HFFc6 (cell line): ENCODE measurements at places on chromosomes 5 and 9. TPM values are rescaled to one million over a fixed set of nuclear protein-coding genes. Genes with fewer than 3 reads are reported as not detected.

CTNNAL1 gene
- total RNA-seq = 87.7 and 107 TPM in 2 replicates

GRCh38 chr5:150114773-150115408 is 28.5 kb upstream of the CSF1R start:
- H3K27me3 ChIP-seq = peaks cover 20% of the 10 kb centered on the region
- H3K4me3 ChIP-seq = no peak overlapping the region
- no peak overlapping the region for H3K27ac ChIP-seq

- no peak for DNase-seq
- H3K27ac ChIP-seq = no peak overlapping the region
- H3K36me3 ChIP-seq = no peaks in the 10 kb centered on the region
- peaks cover 3% of the 10 kb centered on the region for H3K27me3 ChIP-seq
- no peak overlapping the region for H3K4me3 ChIP-seq
Observed at GRCh38 chr9:71821405-71821804, 53.1 kb upstream of the CEMIP2 start.

FOXD1 gene
- 40.0 to 50.9 TPM (median 45.7 TPM) in 3 replicates for total RNA-seq

HRH2 gene
- not detected in 3 replicates for total RNA-seq

- H3K27ac ChIP-seq = no peak overlapping the region
- DNase-seq = no peak
- no peaks in the 10 kb centered on the region for H3K4me1 ChIP-seq
- H3K4me3 ChIP-seq = no peak overlapping the region
Observed at GRCh38 chr5:2658447-2658846, 93.0 kb downstream of the IRX2 start.

DNA sequence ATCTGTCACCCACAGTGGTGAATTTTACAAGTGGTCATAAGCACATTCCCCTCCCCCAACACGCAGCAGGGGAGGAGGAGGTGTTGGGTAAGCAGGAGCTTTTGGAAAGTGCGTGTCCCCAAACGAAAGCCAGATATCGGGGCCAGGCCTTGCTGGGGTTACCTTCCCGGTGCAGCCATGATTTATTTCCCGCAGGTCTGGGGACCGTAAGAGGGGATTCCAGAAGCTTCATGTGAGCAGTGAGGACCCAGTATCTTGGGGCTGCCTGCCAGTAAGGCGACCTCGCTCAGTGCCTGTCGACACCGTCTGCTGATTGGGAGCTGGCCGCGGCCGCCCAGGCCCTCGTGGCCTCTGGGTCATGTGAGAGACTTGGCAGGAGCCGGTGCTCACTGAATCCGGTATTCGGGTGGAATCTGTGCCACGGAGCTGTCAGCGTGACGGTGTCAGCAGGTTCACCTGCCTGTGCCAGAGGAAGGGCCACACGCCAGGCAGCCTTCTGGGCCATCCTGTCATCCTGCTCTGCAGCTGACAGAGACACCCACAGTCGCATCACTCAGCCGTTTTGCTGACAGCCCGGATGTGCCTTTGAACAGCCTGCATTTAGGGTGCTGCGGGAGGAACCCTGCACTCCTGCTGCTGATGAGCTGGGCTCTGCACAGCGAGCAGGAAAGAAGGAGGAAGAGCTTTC is 37.3 kb downstream of the SEC61B start:
- peak; percentile 4 for DNase-seq
- peak overlapping the region; percentile 5; the same call in 1 of the 2 replicates for H3K27ac ChIP-seq
- no peaks in the 10 kb centered on the region for H3K36me3 ChIP-seq
- peak overlapping the region; percentile 38; the same call in 1 of the 2 replicates for H3K4me3 ChIP-seq

LOX gene
- total RNA-seq = 950 to 1,151 TPM (median 974 TPM) in 3 replicates

- H3K4me3 ChIP-seq = peak overlapping the region; percentile 42
- peaks cover 47% of the 10 kb centered on the region for H3K4me1 ChIP-seq
- DNase-seq = peak; percentile 78
- H3K27me3 ChIP-seq = no peaks in the 10 kb centered on the region
Observed at GRCh38 chr5:39775086-39775796, 350.5 kb upstream of the DAB2 start.

DNA sequence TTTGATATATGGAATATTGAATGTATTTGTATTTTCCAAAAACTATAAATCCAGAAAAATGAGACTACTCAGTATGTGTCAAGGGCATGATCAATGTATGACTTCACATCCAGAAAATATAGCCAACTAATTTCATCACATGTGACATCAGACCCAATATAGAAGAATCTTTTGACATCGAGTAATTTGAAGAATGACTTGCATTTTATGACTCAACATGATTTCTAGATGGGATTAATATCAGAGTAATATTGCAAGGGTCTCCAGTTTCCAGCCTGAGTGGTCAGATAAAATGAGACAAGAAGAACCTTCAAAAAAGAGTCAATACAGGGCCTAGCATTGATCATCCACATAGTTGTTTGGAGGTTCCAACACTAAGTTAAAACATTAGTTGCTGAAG is 467.5 kb upstream of the PAPPA start:
- peaks cover 10% of the 10 kb centered on the region; the same call in 1 of the 2 replicates for H3K36me3 ChIP-seq
- H3K4me3 ChIP-seq = no peak overlapping the region
- H3K27me3 ChIP-seq = no peaks in the 10 kb centered on the region; the same call in 1 of the 2 replicates
- H3K27ac ChIP-seq = no peak overlapping the region

DDX31 gene
- total RNA-seq = 13.7 to 16.2 TPM (median 14.9 TPM) in 3 replicates

DNA sequence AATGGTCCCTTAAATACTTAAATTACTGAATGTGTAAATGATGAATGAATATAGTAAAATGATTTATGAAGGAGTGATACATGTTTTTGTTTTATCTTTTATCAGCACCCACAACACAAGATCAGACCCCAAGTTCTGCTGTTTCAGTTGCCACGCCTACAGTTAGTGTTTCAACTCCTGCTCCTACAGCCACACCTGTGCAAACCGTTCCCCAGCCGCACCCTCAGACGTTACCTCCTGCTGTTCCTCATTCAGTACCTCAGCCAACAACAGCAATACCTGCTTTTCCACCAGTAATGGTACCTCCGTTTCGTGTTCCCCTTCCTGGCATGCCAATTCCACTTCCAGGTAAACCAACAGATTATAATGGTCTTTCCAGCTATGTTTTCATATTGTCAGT is 16.3 kb downstream of the TCERG1 start:
- H3K4me3 ChIP-seq = no peak overlapping the region
- no peak for DNase-seq
- peaks cover 62% of the 10 kb centered on the region for H3K4me1 ChIP-seq
- H3K27ac ChIP-seq = no peak overlapping the region

PRDM9 gene
- not detected in 3 replicates for total RNA-seq

DNA sequence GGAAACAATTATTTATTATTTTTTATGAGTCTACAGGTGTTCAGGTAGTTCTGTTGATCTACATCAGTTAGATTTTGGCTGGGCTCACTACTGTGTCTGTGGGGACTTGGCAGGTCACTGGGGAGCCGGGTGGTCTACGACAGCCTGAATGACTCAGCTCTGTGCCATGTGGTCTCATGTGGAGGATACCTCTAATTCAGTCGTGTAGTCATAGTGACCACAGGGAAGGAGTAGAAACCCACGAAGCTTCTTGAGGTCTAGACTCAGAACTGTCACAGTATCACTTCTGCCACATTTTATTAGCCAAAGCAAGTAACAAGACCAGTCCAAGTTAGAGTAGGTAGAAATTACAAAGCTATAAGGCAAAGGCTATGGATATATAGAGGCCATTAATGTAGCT is 64.7 kb upstream of the GRAMD2B start:
- no peak overlapping the region; the same call in 1 of the 2 replicates for H3K4me3 ChIP-seq
- peak; percentile 39 for DNase-seq
- H3K36me3 ChIP-seq = peaks cover 9% of the 10 kb centered on the region
- H3K4me1 ChIP-seq = peaks cover 85% of the 10 kb centered on the region
- H3K27me3 ChIP-seq = no peaks in the 10 kb centered on the region
- peak overlapping the region; percentile 40; the same call in 1 of the 2 replicates for H3K27ac ChIP-seq

DNA sequence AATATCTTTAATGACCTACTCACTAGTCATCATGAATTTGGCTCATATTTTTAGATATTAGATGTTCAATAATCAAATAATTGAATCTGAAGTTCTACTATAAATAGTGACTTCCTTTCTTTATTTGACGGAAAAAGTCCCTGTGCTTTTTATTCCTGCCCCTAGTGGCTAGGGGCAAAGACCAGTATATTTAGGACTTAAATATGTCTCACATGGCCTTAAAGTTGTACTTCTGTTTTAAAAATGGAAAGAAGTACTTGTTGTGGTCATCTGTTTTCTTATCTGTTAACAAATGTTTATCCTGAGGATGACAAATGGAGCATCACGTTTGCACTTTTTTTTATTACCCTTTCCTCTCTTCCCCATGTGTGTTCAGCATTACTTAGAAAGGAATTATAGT is 89.2 kb upstream of the GRHPR start:
- no peak for DNase-seq
- no peaks in the 10 kb centered on the region for H3K36me3 ChIP-seq
- H3K27ac ChIP-seq = no peak overlapping the region

DNA sequence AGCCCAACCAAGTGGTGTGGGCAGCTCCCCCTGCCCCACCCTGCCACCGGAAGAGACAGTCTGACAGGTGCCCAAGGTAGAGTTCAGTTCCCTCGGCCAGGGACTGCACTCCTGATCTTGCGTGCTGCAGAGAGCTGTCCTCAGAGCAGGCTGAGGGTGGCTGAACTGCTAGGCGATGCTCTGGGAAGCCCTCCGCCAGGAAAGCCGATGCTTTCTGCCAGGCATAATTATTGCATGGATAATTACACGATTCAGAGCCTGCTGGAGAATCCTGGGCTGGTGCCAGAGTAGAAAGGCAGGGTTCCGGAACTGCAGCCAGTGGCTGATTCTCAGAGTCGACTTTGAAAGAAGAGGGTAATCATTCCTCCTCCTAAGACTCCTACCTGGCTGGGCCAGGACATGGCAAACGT is 19.3 kb downstream of the KCNIP1 start:
- H3K27me3 ChIP-seq = peaks cover 2% of the 10 kb centered on the region; the same call in 1 of the 2 replicates
- no peak for DNase-seq
- H3K4me1 ChIP-seq = no peaks in the 10 kb centered on the region
- no peak overlapping the region for H3K4me3 ChIP-seq
- no peaks in the 10 kb centered on the region for H3K36me3 ChIP-seq

GRCh38 chr5:95822043-95822541 is 434 bp downstream of the GLRX start:
- H3K27ac ChIP-seq = peak overlapping the region; percentile 97
- peaks cover 21% of the 10 kb centered on the region for H3K36me3 ChIP-seq
- peak; percentile 16 for DNase-seq

DNA sequence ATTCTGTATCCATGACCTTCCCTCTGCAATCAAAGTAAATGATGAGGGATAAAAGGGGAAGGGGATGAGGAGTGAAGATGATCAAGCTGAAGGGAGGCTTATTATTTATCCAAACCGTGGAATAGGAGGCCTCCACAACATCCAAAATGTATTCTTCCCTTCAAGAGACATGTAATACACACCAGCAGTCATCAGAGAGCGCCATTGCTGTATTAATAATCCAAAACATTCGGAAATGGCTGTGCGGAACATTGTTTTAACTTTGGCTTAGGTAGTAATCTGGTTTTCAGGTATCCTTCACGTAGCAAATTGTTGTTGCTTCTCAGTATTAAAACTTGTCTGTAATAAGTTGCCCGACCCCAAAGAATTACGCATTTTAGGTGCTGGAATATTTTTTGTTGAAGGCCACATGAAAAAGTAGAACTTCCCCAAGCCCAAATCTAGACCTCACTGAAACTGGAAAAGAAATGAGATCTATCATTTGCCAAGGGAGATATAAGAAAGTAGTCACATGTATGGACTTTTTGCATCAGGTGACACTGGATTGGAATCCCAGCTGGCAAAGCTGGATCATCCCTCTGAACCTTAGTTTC is 2.6 kb upstream of the BOD1 start:
- DNase-seq = peak; percentile 49
- H3K4me3 ChIP-seq = no peak overlapping the region
- H3K4me1 ChIP-seq = peaks cover 20% of the 10 kb centered on the region
- H3K36me3 ChIP-seq = no peaks in the 10 kb centered on the region

OBP2B gene
- total RNA-seq = not detected in 3 replicates

GRCh38 chr9:87699835-87700234 is 26.1 kb upstream of the CTSL start:
- 0 out of 2 replicates have a peak overlapping the region, but pooled peaks have one; percentile 17 for H3K27ac ChIP-seq
- no peak for DNase-seq
- H3K36me3 ChIP-seq = no peaks in the 10 kb centered on the region
- no peak overlapping the region for H3K4me3 ChIP-seq
- H3K4me1 ChIP-seq = peaks cover 25% of the 10 kb centered on the region

GRCh38 chr5:109230369-109230768 is 179.4 kb downstream of the PJA2 start:
- H3K4me3 ChIP-seq = no peak overlapping the region
- no peak for DNase-seq
- no peaks in the 10 kb centered on the region for H3K4me1 ChIP-seq
- no peaks in the 10 kb centered on the region; the same call in 1 of the 2 replicates for H3K27me3 ChIP-seq

GRIN3A gene
- total RNA-seq = not detected in 2 replicates

WASHC1 gene
- 6.6 to 7.6 TPM (median 7.0 TPM) in 3 replicates for total RNA-seq

TRIM7 gene
- total RNA-seq = 2.1 to 5.2 TPM (median 3.5 TPM) in 3 replicates

MORN5 gene
- total RNA-seq = not detected in 3 replicates

TXNDC8 gene
- not detected in 3 replicates for total RNA-seq

DNA sequence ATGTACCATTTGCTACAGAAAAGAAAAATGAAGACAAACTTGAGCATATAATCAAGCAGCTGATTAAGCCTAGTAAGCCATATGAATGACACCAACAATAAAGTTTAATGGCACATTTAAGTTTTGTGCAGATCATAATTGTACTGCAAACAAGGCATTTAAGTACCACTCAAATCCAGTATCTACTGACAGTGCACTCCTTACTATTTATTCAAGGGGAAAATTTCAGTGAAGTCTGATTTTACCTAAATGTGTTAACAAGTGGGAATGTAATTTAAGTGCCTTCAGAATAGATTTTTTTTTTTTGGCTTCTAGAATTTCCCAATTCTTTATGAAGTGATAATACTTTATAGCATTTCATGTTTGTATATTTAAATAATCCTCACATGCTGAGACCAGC is 341.0 kb upstream of the POU5F2 start:
- H3K27ac ChIP-seq = no peak overlapping the region
- DNase-seq = no peak
- no peaks in the 10 kb centered on the region; the same call in 1 of the 2 replicates for H3K27me3 ChIP-seq
- H3K4me1 ChIP-seq = peaks cover 7% of the 10 kb centered on the region
- H3K36me3 ChIP-seq = no peaks in the 10 kb centered on the region

ZDHHC12 gene
- total RNA-seq = 54.4 to 61.7 TPM (median 61.7 TPM) in 3 replicates

DNA sequence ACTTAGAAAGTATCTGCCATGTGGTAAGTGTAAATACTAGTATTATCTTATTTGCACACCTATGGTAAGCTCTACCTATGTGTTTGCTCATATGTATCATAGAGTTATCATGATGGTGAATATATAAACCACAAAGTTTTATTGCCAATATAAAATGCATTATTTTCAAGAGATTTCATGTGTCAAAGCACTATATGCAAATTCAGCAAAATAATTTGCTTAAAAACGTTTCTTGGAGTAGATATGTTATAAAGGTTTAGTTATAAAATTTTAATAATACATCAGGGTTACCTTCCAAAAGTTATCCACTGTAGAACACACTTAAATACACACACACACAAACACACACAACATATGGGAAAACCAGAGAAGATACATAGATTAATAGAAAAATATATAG is 1431.7 kb upstream of the C9orf72 start:
- no peak overlapping the region for H3K4me3 ChIP-seq
- H3K4me1 ChIP-seq = no peaks in the 10 kb centered on the region
- no peak for DNase-seq
- no peaks in the 10 kb centered on the region; the same call in 1 of the 2 replicates for H3K27me3 ChIP-seq
- H3K27ac ChIP-seq = no peak overlapping the region

SLC34A1 gene
- total RNA-seq = not detected in 3 replicates

PKN3 gene
- 1.9 to 3.7 TPM (median 3.4 TPM) in 3 replicates for total RNA-seq

MRPL50 gene
- total RNA-seq = 9.5 to 10.8 TPM (median 9.9 TPM) in 3 replicates
